ENCODE measurements at places on chromosomes 16 and 17.

DNA sequence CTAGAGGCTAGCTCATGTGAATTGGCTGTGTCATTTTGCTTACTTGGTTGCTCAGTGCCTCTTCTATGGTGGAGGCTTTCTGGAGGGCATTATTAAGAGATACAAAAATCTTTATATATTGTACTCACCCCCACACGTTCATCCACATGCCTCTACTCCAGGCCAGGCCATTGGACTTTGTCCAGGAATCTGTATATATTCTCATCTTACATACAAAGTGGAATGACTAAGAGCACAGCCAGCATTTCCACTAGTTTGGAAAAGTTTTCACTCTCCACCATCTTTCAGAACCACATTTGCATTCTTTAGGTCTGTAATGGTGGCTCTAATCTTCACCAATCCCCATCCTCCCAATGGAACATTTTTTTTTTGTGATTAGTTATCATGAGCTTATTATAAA, 4.8 kb upstream of the GLG1 start:
- DNase-seq = no peak

GRCh38 chr16:84735849-84736586, 36.2 kb downstream of the USP10 start:
- no peak for DNase-seq

GRCh38 chr17:66975614-66976378, 11.3 kb downstream of the CACNG4 start:
- DNase-seq = no peak

DNA sequence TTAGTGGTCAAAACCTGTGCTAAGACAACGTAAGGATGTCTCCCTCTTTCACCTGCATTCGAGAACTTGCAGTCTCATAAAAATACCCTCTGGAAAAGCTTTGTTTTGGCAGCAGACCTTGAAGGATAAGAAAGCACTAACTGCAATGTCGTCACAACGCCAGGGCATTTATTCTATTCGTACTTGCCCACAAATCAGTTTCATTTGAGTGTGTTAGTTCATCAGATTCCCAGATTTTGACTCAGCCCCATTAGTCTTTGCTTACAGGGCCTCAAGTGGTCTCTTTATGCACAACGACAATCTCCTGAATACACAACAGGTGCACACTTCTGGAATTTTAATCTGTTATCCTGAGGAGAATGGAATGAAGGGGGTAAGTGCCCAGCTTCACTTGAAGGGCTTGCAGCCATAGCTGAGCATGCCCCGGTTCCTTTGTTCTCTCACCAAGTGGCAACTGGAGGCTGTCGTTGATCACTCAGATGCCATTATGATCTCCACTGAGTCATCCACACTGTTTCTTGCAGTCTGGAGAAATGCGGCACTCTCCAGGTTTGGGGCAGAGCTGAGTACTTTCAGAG, 58.8 kb downstream of the CLEC19A start:
- DNase-seq = no peak

GRCh38 chr17:74715144-74715543, 2.4 kb upstream of the CD300LF start:
- no peak for DNase-seq

GRCh38 chr16:15674571-15674970, 24.5 kb downstream of the NDE1 start:
- DNase-seq = no peak

GRCh38 chr17:29150161-29150560, 30.0 kb downstream of the MYO18A start:
- DNase-seq = no peak

DNA sequence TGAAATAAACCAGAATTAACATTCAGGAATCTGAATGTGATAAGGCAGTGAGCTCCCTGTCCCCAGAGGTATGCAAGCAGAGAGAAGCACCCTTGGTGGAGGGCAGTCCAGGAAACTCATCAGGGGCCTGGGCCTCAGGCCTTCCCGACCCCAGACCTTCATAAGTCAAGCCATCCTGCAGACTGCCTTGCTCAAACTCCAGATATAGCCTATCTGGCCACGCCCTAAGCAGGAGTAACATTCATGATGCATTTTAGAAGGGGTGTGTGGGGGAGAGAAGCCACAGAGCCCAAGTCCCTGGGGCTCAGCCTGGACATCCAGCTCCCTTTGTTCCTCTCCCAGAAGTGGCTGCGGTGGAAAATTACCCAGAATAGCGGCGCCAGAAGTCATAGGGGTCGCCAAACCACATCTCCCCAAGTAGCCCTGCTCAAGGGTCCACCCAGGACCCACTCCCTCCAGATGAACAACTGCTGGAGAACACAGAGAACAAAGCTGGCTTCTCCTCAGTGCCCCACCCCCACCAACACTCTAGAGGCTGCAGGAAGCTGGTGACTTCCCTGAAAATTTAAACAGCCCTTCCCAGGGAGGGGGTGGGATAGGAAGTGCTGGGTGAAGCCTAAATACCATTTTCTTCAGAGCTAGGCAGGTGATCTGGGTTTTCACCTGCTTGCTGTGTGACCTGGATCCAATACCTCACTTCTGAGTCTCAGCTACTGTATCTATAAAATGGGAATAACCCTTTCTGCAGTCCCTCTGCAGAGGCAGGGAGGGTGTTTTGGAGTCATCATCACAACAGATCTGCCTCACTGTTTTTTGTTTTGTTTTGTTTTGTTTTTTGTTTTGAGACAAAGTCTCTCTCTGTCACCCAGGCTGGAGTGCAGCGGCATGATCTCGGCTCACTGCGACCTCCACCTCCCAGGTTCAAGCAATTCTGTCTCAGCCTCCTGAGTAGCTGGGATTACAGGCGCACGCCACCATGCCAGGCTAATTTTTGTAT, 1.5 kb upstream of the SREBF1 start:
- DNase-seq = peak; percentile 72

DNA sequence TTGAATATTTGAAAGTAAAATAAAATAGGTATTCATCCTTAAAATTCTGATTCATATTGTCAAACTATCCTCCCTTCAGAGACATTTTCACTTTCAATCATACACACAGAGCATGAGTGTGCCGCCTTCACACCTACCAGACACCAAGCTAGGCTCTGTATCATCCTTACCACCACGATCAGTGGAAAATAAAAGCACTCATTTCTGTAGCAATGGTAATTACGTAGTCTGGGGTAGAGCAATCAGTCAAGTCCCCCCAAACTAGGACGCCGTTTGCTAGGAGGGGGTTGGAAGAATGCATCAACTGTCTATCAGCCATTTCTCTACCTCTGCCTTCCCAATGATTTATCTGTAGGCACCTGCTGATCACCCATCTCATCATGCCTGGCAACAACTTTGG, 84.6 kb upstream of the GRIN2A start:
- no peak for DNase-seq

DNA sequence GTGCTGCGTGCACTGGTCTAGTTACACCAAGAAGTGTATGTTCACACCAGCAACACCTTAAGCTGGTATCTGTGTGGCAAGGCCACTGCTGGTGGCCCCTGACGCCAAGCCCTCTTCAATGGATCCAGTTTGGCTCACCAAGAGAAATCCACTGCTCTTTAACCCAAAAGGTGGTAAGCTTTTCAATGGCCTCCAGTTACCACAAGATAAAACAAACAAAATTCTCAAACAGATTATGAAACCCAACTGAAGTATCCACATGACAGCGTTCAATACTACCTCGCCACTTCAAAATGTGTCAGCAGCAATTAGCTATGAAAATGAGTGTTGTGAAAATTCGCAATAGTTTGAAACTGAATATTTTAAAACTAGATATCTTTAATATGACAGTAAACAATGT, 96.5 kb upstream of the AKTIP start:
- no peak for DNase-seq

GRCh38 chr17:35559495-35560210, 966 bp downstream of the SLFN14 start:
- DNase-seq = no peak

GRCh38 chr16:72937916-72938794, 109.8 kb downstream of the ZFHX3 start:
- no peak for DNase-seq

GRCh38 chr17:19386051-19386929, 700 bp downstream of the MFAP4 start:
- peak; percentile 93 for DNase-seq

DNA sequence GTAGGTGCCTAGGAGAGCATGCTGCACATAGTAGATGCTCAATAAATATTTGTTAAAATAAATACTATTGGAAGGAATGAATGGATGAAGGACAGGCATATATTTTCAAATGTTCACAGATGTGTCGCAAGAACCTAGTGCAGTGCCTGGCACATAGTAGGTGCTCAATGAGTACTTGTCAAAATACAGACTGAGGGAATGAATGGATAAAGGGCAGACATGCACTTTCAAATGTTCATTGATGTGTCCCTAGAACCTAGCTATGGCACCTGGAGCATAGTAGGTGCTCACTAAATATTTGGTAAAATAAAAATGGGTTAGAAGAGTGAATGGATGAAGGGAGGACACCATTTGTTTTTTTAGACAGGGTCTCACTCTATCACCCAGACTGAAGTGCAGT, 26.1 kb downstream of the XYLT1 start:
- DNase-seq = no peak

- DNase-seq = peak; percentile 91
Observed at GRCh38 chr17:8409966-8410882, 12.6 kb upstream of the RNF222 start.

DNA sequence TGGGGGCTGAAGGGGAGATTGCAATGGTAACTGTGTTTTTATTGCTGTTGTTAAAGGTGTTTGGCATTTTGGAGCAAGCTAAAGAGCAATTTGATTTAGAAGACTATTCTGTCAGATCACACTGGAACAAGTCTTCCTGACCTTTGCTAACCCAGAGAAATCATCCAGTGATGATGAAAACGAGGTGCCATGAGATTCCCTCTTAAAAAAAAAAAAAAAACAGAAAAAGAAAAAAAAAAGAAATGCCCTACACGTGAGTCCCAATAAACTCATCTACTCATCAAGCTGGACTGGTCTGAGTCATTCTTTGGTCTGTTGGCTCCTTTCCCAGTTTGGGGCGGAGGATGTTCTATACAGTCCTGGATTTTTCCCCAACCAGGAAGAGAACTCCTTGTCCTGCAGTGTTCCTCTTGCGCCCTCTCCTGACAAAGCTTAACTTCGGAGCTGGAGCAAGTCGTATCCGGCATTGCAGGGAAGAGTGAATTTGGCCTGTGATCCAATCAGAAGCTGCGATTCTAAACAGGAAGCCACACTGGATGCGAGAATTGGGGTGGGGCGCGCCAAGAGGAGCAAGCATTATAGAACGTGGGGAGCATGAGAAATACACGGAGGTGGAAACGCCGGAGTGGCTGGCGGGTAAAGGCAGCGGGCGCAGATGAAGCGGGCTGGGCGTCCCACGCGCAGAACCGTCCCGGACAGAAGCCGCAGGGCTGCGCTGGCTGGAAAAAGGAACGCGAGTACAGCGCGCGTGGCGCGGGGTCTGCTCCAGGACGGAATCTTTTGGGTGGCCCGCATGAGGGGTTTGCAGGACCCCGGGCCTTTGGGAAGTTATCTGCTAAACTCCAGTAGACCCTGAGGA, 22.4 kb upstream of the CRYM start:
- DNase-seq = peak; percentile 98

GRCh38 chr17:65115839-65116238, 21.3 kb upstream of the RGS9 start:
- no peak for DNase-seq

- DNase-seq = no peak
Observed at GRCh38 chr17:32769846-32770245, 107.1 kb downstream of the MYO1D start.
